ENCODE measurements at places on chromosomes 3 and 15.

- no peak for DNase-seq
Measured at GRCh38 chr3:145088917-145089316, 1072.1 kb downstream of the PLOD2 start.

DNA sequence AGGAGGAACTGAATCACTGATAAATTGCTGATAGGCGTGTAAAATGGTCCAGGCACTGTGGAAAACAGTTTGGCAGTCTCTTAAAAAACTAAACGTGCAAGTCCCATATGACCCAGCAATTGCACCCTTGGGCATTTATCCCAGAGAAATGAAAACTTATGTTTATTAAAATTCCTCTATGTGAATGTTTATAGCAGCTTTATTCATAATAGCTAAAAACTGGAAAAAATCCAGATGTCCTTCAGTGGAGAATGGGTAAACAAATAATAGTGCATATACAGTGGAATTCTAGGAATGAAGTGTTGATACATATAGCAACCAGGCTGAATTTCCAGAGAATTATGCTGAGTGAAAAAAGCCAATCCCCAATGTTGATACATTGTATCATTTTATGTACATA, 482.2 kb upstream of the PDZRN3 start:
- no peak for DNase-seq

- DNase-seq = no peak
Measured at GRCh38 chr15:79349525-79349924, 38.6 kb downstream of the TMED3 start.

DNA sequence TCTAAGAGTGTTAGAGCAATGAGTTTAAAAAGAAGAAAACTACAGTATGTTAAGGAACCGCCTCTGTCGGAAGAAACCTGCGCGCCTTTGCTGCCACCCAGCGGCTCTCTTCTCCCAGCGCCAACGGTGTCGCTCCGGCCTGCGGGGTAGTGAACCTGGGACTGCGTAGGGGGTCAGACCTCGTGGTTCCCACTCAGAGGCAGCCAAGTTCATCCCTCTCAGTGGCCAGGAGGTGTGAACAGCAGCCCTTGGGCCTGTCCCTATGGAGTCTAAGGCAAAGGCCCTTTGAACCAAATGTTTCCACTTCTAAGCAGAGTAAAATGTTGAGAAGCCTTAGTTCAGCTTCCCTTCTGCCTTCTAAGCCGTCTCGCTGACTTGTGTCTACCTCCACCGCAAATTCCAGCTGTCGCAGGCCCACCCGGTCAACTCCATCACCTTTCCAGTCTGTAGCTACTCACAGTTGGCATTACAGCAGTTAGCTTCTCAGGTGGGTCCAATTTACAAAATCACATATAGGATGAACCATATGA, 980 bp upstream of the RAB27A start:
- peak; percentile 80 for DNase-seq

GRCh38 chr3:46873521-46873920, 4.0 kb upstream of the PTH1R start:
- no peak for DNase-seq
